ENCODE measurements at places on chromosomes 16 and 17.

- peak; percentile 90 for DNase-seq
Observed at GRCh38 chr16:66619534-66620428, 15.3 kb downstream of the CMTM3 start.

DNA sequence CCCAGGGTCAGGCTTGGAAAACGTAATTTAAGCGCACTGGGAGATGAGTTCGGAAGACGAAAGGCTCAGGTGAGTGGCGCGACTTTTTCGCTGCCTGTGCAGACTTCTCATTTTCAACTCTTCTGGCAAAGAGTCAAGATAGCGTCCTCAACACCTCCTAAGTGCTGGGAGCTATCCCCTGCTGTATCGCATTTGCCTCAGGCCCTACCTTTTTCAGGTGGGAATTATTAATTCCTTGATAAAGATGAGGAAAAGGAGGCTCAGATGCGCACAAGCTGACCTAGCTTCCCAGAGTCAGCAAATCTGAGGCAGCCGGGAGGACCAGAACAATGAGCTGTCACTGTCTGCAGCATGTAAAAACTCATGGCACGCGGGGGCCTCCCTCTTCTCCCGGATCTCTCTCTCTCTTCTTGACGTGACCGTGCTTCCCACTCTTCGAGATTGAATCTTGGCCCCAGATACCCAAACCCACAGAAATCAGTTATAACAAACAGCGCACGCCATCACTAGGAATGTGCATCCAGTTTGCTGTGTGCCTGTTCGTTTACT, 512 bp upstream of the ADAMTS18 start:
- no peak for DNase-seq

DNA sequence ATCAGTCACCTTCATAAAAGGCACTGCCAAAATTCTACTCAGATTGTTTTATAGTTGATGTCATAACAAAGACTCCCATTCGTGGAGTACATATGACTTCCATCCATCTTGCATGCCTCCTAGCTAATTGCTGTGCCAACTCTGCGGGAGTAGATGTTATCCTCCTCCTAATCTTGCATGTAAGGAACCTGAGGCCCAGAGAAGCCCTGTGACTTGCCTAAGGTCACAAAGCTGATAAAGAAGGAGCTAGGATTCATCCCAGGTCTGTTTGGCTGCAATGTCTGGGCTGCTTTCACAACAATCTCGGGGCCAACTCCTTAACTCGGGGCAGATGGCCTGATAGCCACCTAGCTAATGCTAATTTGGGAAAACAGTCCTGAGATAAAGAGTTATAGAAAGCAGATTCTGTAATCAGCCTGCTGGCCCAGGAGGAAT, 87.3 kb downstream of the YPEL2 start:
- DNase-seq = no peak

- DNase-seq = no peak
Observed at GRCh38 chr17:65323049-65323448, 185.9 kb downstream of the RGS9 start.

DNA sequence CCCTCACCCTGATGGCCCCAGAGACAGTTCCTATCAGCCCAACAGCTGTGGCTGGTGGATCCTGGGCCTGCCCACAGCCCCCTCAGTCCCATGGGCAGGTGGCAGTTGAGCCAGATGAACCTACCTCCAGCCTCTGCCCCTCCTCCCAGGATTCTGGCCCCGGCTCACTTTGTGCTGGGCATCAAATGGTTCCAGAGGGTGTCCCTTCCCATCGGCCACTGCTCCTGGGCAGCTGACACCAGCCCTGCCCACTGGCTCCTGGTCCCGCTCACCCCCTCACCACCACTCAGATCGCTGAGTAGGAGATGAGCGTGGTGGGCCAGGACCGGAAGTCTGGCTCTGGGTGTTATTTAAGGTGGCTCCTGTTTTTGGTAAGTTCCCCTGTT, 2.0 kb downstream of the TTYH2 start:
- no peak for DNase-seq

DNA sequence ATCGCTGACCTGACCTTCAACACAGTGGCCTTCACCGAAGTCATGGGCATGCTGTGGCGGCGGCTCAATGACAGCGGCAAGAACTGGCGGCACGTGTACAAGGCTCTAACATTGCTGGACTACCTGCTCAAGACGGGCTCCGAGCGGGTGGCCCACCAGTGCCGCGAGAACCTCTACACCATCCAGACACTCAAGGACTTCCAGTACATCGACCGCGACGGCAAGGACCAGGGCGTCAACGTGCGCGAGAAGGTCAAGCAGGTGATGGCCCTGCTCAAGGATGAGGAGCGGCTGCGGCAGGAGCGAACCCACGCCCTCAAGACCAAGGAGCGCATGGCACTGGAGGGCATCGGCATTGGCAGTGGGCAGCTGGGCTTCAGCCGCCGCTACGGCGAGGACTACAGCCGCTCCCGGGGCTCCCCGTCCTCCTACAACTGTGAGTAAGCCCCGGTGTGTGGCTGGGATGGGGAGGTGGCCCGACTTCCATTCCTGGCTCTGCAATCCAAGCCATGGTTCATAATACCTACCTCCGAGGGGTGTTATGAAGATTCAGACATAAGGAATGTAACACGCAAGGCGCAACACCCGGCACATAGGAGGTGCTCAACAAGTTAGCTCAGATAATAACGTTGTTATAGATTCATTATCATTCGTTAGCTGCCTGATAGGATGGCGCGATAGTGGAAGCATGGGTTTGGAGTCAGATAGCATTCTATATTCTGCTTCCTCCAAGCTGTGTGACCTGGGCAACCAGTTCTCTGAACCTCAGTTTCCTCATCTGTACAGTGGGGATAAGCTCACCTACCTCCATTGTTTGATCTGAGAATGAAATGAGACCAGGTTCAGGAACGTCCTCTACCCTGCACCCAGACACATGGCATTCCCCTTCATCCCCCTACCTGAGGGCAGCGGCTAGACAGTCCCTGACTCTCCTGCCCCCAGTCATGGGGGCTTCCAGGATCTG, 4.4 kb downstream of the EPN3 start:
- DNase-seq = no peak

GRCh38 chr17:60127068-60128064, 22.4 kb upstream of the CA4 start:
- no peak for DNase-seq

DNA sequence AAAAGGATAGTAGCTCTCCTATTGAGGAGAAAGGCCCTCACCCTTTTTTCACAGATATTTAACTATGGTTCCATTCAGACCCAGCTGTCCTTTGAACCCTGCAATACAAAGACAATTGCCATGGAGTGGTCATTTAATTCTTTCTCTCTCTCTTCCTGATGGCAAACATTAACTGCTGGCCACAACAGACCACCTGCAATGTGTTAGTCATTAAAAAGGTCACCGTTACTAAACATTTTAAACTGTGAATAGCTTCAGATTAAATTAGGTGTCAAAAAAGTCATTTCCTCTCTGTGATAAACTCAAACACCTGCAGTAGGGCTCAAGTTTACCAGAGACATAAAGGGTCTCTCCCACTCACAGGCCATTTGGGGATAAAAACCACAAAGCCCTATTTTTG, 697.2 kb downstream of the TOX3 start:
- no peak for DNase-seq

- no peak for DNase-seq
Observed at GRCh38 chr17:3531266-3532101, 26.1 kb downstream of the TRPV3 start.

- peak; percentile 43 for DNase-seq
Observed at GRCh38 chr16:89374393-89374960, 115.9 kb downstream of the ANKRD11 start.

- DNase-seq = peak; percentile 49
Observed at GRCh38 chr17:2749784-2750181, 331 bp upstream of the CCDC92B start.

- DNase-seq = no peak
Observed at GRCh38 chr16:86494039-86494564, 16.2 kb upstream of the FOXF1 start.

DNA sequence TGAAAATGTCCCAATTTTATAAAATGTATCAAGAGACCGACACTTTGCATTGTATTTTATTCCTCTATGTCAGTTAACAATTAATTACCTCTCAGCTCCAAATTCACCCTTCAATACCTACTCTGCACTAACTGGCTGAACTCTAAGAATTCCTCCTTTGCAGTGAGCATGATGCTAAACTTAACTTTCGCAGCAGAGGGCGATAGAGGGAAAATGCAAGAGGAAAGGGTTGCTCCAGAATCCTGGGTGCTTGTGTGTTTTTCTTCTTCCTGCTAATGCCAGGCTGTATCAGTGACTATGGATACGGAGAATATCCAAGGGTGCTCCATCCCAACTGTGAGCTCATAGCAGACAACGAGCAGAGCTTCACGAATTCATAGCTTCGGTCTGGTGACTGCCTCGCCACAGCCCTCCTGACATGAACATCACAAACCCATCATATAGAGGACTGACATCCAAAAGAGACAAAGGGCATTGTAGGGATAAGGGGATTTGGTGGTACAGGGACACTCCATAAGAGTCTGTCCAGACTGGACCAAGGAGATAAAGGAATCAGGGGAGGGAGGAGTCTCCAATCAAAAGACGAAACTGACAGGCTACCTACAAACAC, 172.9 kb downstream of the STX8 start:
- no peak for DNase-seq

DNA sequence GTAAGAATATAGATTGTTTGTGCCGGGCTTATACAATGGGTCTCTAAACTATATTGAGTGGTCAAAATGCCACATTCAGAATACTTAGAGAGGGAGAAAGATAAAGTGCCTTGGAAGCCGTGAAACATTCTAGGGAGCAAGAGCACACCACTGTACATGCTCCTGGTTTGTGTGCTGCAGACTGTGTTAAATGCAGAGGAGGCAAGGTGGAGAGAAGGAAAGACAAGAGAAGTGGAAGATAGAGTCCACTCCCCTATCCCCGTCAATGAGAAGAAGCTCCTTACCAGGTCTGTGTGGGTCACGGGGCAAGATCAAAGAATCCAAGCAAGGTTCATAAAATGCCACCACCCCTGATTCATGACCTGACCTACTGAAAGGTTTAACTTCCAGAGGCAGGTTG, 267.1 kb upstream of the TBX2 start:
- no peak for DNase-seq

- peak; percentile 80 for DNase-seq
Observed at GRCh38 chr17:8158267-8159031, 4.3 kb downstream of the VAMP2 start.

DNA sequence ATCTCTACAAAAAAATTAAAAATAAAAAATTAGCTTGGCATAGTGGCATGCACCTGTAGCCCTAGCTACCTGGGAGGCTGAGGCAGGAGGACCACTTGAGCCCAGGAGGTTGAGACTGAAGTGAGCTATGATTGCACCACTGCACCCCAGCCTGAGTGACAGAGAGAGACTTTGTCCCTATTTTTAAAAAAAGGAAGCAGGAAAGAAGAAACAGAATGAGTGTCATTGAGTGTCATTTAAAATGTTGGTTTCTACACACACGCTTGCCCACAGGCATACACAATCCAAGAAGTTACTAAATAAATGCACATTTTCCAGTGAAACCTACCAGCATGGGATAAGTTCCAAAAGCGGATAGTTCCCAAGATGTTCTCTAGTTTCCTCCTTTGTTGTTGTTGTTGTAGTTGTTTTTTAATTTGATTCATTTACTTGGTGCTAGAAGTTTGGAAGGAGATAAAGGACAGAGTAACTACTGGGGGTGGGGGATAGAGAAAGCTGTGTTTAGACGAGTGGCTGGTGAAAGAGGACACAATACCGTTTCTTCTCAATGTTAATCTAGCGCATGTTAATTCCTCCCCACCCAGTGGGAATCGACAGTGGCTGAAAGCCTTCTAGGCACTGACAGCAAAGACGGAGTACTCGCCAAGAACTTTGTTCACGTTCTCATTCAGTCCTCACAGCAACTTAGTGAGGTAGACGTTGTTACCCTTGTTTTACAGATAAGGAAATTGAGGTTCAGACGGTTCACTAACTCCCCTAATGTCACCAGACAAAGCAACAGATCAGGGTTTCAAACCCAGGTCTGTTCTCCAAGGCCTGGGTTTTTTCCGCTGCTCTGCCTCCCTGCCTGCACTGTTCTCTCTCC, 17.3 kb downstream of the MRPS23 start:
- DNase-seq = no peak

DNA sequence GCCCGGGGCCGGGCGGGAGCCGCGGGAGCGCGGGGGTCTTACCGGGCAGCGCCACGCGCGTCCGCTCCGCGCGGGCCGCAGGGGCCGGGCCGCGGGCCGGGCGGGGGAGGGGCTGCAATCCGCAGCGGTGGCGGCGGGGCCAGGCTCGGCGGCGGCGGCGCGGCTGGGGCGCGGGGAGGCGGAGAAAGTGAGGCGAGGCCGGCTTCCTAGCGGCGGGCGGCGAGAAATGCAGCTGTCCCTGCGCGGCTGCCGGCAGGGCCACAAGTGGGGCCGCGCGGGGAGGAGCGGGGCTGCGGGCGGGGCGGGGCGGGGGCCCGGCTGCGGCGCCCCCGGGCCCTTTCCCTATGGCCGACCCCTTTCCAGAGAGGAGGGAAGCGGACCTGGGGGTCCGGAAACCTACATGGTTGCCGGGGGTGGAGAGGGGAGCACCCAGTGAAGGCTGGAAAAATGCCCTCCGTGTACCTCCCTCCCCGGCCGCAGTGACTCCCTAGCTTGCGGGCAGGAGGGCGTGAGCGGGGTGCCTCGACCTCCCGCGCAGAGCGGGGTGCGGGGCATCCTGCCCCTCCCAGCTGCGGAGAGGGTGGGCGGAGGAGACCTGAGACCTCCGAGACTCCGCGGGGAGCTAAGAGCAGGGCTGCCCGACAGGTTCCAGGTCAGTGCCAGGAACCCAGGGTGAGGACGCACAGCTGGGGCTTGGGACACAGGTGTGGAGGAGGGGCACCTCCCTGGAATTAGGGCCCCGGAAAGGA, at the start of gene CUEDC1:
TSS of gene CUEDC1 (minus strand) at position 230 of the 749 bp plus-strand sequence. CDS start 69,848 bp downstream, outside the sequence.
- DNase-seq = peak; percentile 58

DNA sequence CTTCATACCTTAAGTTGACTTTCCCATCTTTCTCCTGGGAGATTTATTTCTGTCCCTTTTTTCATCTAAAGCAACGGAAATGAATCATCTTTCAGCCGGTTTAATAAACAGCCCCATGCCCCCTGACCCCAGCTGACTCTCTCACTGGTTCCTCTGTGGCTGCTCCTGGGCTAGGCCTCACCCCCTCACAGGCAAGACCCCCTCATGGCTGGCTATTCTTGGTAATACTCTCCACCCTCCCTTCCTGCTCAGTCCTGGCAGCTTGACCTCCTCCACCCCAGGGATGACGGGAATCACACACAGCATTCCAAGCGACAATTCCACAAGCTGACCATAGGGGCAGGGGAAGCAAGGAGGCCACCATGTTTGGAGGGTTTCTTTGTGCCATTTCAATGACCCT, 1.5 kb upstream of the ADAP2 start:
- no peak for DNase-seq

Data from fibroblast of upper back skin (primary cell).